ENCODE measurements at places on chromosomes 13 and 19. TPM values are rescaled to one million over a fixed set of nuclear protein-coding genes. Genes with fewer than 3 reads are reported as not detected.

GRCh38 chr19:2627319-2627829, 75.1 kb downstream of the GNG7 start:
- H3K4me3 ChIP-seq: no peak overlapping the region
- peaks cover 27% of the 10 kb centered on the region for H3K4me1 ChIP-seq
- no peak for DNase-seq
- no peaks in the 10 kb centered on the region for H3K27me3 ChIP-seq

Gene IGSF23
- total RNA-seq: not detected

Gene ADGRE3
- total RNA-seq: not detected

Gene AMH
- 3.5 TPM for total RNA-seq

Gene ZSCAN4
- total RNA-seq: not detected

GRCh38 chr13:113491418-113491883, 940 bp upstream of the DCUN1D2 start:
- peaks cover 34% of the 10 kb centered on the region for H3K4me1 ChIP-seq
- peak overlapping the region; percentile 62 for H3K27ac ChIP-seq
- H3K36me3 ChIP-seq: peaks cover 10% of the 10 kb centered on the region
- no peak for DNase-seq
- no peak overlapping the region for H3K4me3 ChIP-seq

- DNase-seq: no peak
- peaks cover 10% of the 10 kb centered on the region for H3K4me1 ChIP-seq
- H3K36me3 ChIP-seq: no peaks in the 10 kb centered on the region
- H3K27me3 ChIP-seq: peaks cover 24% of the 10 kb centered on the region
- no peak overlapping the region for H3K4me3 ChIP-seq
Observed at GRCh38 chr13:46894568-46894967, 2.3 kb downstream of the HTR2A start.

DNA sequence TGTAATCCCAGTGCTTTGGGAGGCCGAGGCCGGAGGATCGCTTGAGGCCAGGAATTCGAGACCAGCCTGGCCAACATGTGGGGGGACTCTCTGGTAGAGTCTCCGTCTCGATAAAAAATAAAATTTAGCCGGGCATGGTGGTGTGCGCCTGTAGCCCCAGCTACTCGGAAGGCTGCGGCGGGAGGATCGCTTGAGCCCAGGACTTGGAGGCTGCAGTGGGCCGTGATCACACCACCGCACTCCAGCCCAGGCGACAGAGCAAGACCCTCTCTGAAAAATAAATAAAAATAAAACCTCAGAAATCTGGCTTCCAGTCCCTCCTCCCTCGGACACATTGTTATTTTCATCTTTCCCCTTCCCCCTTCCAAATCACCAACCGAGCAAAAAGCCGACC, 332 bp downstream of the IRGQ start:
- peak overlapping the region; percentile 83 for H3K4me3 ChIP-seq
- peaks cover 43% of the 10 kb centered on the region for H3K4me1 ChIP-seq
- H3K27me3 ChIP-seq: no peaks in the 10 kb centered on the region
- peaks cover 19% of the 10 kb centered on the region for H3K36me3 ChIP-seq

Gene NCCRP1
- total RNA-seq: not detected

DNA sequence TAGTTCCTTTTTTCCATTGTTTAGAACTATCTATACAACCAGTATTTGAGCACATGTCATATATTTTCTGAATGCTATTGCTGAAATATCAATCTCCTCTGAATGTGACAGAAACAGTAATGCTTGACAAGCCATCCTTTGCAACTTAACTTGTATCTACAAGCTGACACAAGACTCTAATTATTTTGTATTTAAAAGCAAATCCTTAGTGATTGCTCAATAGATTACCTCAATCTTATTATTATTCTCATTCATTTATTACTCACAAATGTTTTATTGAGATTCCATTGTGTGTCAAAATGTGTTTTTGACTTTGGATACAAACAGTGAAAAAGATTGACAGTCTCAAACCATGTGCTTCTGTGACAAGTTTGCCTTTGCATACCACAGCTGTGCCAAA, 787.8 kb upstream of the PRR20A start:
- no peaks in the 10 kb centered on the region for H3K36me3 ChIP-seq
- no peak for DNase-seq
- H3K4me3 ChIP-seq: no peak overlapping the region
- H3K4me1 ChIP-seq: no peaks in the 10 kb centered on the region
- no peak overlapping the region for H3K27ac ChIP-seq

GRCh38 chr19:55353803-55354697, 469 bp downstream of the COX6B2 start:
- peaks cover 18% of the 10 kb centered on the region for H3K27me3 ChIP-seq
- H3K36me3 ChIP-seq: no peaks in the 10 kb centered on the region
- H3K27ac ChIP-seq: no peak overlapping the region
- H3K4me1 ChIP-seq: peaks cover 20% of the 10 kb centered on the region
- peak; percentile 66 for DNase-seq
- no peak overlapping the region for H3K4me3 ChIP-seq

Gene CPT1C
- 0.47 TPM for total RNA-seq

- no peaks in the 10 kb centered on the region for H3K27me3 ChIP-seq
- no peaks in the 10 kb centered on the region for H3K4me1 ChIP-seq
Observed at GRCh38 chr19:12112701-12113100, 27.4 kb downstream of the ZNF20 start.

Gene NLRP7
- total RNA-seq: not detected

Gene FGF22
- 0.81 TPM for total RNA-seq

- H3K4me1 ChIP-seq: peaks cover 77% of the 10 kb centered on the region
- peak overlapping the region; percentile 78 for H3K27ac ChIP-seq
- peaks cover 22% of the 10 kb centered on the region for H3K36me3 ChIP-seq
- no peaks in the 10 kb centered on the region for H3K27me3 ChIP-seq
- DNase-seq: no peak
- peak overlapping the region; percentile 19 for H3K4me3 ChIP-seq
Observed at GRCh38 chr19:2048104-2048958, 2.7 kb downstream of the MKNK2 start.

Gene XAB2
- 62.5 TPM for total RNA-seq

Gene DHX34
- 11.7 TPM for total RNA-seq

All from CD4-positive, CD25-positive, alpha-beta regulatory T cell (primary cell).